ENCODE measurements at places on chromosomes 3 and 15.
A peak's percentile ranks its signal among the peaks of the same experiment; 100 is the strongest.

- no peak for DNase-seq
Observed at GRCh38 chr15:74768099-74768770, 13.6 kb upstream of the CSK start.

GRCh38 chr3:114595522-114596028 lies 301.7 kb downstream of the TIGIT start:
- DNase-seq = no peak

DNA sequence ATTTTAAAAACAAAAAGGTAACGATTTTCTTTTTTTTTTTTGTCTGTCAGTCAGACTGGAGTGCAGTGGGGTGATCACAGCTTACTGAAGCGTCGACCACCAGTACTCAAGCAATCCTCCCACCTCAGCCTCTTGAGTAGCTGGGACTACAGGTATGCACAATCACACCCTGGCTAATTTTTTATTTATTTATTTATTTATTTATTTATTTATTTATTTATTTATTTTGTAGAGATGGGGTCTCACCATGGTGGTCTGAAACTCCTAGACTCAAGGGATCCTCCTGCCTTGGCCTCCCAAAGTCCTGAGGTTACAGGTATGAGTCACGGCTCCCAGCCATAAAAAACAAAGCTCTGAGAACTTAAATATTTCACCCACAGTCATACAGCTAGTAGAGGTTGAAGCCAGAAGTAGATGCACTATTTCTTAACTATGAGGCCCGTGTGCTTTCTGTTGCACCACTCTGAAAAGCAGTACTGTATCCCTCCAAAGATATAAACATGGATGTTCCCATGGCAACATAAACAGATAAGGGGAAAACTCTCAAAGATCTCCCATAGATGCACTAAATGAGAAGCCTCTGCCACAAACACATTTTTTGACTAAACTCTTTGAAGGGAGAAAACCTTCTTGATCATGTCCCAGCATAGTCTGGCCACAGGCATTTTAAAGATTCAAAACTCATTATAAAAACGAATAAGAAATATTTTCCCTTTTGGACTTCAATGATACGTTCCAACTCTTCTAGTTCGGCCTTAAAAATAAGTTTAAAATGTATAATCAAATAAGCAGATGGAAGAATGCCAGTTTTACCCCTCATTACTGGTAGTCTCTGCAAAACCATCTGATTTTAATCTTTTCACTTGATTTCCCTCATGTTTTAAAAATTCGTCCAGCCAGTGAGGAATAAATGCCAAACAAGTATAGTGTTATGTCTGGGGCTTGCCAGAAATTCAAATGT lies 162.3 kb upstream of the ARHGEF26 start:
- no peak for DNase-seq

GRCh38 chr15:44216958-44217357 lies 21.9 kb upstream of the FRMD5 start:
- no peak for DNase-seq

GRCh38 chr3:177491296-177492032 lies 294.2 kb upstream of the TBL1XR1 start:
- peak; percentile 15 for DNase-seq

- peak; percentile 21 for DNase-seq
Observed at GRCh38 chr3:62874711-62875557, at the start of gene CADPS. Gene CADPS, minus strand, starts transcription at chr3:62875416. Its CDS starts 387 bp downstream, at chr3:62875029.

- no peak for DNase-seq
Observed at GRCh38 chr3:133833267-133833666, 27.7 kb downstream of the SRPRB start.
